ENCODE measurements at places on chromosomes 11 and 22.

GRCh38 chr11:83436855-83437254 lies 150.7 kb upstream of the CCDC90B start:
- no peak for DNase-seq

DNA sequence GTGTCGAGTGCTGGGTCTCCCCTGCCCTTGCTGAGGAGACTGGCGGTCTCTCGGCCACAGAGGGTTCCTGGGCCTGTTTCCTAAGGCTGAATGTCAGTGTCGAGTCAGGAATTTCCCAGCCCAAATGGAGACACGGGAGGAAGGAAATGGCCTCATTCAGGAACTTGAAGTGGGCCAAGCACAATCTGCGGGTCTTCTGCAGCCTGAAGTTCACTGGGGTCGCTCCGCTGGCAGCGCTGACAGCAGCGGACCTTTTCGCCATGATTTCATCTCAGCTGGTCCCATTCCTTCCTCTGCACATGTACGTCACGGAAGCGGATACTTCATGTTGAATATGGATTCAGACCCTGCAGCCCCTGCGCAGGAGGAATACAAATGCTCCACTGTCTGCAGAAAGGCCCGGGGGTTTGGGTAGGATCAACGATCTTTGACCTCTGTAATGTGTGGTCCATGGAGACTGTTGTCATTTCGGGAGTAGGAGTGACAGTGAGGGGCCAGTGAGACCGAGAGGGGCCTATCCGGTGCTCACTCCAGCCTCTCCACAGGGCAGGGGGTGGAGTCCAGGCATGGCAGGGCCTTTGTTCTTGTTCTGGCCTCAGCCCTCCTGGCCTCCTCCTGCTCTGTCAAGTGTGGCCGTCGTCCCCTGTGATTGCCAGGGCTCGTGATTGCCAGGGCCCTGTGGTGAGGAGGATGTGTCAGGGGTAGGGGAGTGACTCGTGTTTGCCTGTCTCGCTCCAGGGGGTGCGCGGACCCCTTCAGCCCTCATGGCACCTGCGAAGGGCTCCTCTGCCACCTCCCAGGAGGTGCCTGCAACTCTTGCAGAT lies 402.3 kb downstream of the TBC1D22A start:
- no peak for DNase-seq

GRCh38 chr11:102204174-102204573 lies 93.9 kb downstream of the YAP1 start:
- no peak for DNase-seq

GRCh38 chr11:105324156-105324555 lies 184.6 kb upstream of the CARD18 start:
- DNase-seq, result no peak

- DNase-seq, result no peak
Observed at GRCh38 chr11:2679011-2679676, 20.6 kb downstream of the KCNQ1OT1 start.

DNA sequence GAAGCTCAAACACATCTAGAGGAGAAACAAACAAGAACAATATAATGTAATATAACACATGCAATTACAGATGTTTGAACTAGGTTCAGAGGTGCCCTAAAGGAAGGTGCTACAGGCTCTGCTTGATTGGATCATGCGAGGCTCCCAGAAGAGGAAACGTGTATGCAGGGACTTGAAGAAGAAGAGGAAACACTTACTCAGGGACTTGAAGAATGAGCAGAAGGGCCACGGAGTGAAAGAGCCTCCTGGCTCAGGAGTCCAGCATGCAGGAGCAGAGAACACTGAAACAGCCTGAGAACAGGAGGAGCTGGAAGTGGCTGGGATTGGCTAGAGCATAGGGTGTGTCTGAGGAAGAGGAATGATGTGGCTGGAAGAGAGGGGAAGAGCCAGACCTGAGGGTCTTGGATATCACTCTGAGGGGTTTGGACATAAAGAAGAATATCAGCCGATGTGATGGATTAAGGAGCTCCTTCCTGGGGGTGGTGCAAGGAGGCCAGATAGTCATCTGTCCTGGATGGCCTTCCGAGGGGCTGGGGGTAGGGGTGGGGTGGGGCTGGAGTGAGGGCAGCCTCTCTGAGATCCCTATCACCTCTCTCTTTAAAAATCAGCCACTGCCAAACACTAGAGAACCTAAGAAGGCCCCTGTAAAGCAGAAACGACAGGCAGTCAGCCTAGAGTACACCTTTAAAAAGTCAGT lies 16.8 kb downstream of the FZD4 start:
- DNase-seq, result no peak

DNA sequence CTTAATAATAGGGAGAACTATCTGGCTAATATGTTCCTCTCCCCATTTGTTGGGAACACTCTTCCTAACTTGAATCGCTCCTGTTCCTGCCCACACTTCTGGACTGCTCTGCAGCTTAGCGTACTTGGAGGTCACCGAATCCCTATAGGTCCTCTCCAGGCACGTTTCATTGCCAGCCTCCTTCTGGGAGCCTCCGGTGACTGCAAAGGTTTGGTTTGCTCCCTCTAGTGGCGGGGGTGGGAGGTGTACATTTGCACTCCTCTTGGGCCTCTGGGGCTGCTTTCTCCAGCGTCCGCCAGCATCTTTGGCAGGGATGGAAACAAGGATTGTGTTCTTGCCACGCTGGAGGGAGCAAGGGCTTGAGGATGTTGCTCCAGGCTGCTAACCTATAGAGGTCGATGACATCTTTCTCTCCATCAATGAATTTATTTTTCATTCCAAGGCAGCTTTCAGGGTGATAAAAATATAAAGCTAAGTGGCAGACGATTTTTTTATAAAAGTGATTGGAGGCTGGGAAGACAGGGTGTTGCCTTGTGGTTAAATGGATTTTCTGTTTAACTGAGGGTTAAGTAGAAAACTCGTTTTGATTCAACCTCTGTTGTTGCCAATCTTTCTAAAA lies 48.7 kb downstream of the TSPAN18 start:
- DNase-seq, result no peak

- DNase-seq, result no peak
Observed at GRCh38 chr22:49701380-49702067, 126.1 kb downstream of the BRD1 start.

DNA sequence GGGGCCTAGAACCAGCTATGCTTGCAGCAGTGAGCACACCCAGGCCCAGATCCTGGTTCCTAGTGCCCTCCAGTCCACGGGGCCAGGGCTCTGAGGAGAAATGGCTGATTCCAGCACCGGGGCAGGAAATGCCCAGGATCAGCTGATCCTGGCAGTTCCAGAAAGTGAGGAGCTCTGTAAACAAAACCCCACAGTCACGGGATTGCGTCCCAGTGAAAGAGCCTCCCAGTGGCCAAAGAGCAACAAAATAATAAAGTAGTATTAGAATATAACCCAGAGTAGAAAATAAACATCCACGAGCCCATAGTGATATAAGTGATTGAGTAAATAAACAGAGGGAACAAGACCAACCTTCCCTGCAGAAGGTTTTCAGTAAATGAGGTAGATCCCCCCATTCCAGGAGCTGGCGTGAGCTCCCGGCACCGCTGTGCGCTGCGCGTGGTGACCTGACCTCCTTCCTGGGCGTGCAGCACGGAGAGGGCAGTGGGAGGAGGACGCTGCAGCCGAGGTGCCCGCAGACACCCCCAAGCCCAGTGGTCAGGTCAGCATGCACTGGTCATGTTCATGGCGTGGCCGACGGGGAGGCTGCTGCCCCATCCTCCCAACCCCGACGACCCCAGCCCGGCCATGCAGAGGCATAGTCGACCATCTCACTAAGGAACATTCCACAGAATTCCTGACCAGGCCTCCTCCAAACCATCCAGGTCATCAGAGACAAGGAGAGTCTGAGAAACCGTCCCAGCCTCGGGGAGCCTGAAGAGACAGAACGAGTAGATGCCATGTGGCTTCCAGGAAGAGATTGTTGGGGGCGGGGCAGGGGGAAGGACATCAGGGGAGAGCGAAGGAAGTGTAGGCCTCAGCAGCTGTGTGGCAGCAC lies 19.8 kb downstream of the PTDSS2 start:
- DNase-seq, result no peak

- DNase-seq, result peak; percentile 77
Observed at GRCh38 chr11:65110354-65110861, 1.3 kb upstream of the TM7SF2 start.

DNA sequence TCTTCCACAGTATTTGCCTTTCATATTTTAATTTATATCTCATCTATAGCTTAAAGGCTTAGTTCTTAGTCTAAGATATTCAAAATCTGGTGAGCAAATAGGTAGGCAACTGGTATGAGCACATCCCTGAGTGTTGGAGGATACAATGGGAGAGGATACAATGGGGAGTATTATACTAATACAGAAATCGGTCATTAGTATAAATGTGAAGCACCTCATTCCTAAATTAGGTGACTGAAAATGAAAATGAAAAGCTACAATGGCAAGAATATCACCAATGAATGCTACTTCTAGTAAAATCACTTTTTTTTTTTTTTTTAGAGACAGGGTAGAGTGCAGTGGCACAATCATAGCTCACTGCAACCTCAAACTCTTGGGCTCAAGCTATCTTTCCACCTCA lies 21.0 kb downstream of the ENTHD1 start:
- peak; percentile 41 for DNase-seq

DNA sequence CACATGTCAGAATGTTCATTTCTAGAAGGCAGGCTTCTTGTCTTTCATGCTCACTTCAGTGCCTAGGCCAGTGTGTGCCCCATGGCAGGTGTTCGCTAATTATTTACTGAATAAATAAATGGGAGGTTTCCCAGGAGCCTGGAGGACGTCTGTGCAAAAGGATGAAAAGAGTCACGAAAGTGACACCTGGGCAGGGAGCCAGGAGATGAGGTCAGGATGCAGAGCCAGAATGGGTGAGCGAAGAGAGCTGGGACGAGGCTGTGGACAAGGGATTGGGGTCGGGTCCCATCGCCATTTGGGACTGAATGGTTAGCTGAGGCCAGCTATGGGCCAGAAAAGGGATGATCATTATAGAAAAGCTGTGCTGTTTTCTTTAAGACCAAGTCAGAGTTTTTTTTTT lies 560.4 kb downstream of the TBC1D22A start:
- no peak for DNase-seq

- DNase-seq, result no peak
Observed at GRCh38 chr22:49212466-49212865, 615.2 kb downstream of the BRD1 start.

DNA sequence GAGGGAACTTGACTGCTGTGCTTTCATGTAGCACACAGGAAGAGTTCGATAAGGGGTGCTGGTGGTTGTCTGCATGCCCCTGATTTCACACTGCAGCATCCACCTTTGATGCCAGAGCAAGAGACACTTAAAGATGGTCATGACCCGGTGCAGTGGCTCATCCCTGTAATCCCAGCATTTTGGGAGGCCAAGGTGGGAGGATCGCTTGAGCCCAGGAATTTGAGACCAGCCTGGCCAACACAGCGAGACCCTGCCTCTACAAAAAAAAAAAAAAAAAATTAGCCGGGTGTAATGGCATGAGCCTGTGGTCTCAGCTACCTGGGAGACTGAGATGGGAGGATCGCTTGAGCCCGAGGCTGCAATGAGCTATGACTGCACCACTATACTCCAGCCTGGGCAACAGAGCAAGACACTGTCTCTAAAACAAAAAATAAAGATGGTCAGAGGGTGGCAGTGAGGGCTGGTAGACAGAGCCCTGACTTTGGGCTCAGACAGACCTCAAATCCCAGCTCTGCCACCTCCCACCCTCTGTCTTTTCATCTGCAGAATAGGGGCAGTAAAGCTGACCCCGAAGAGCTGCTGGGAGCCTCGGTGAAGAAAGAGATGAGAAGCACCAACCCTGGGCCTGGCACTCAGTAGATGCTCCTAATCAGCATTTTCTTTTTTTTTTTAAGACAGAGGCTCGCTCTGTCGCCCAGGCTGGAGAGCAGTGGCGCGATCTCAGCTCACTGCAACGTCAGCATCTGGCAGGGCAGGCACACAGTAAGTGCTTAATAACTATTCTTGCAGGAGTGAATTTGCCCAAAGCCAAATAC lies 17.7 kb downstream of the VWCE start:
- no peak for DNase-seq

DNA sequence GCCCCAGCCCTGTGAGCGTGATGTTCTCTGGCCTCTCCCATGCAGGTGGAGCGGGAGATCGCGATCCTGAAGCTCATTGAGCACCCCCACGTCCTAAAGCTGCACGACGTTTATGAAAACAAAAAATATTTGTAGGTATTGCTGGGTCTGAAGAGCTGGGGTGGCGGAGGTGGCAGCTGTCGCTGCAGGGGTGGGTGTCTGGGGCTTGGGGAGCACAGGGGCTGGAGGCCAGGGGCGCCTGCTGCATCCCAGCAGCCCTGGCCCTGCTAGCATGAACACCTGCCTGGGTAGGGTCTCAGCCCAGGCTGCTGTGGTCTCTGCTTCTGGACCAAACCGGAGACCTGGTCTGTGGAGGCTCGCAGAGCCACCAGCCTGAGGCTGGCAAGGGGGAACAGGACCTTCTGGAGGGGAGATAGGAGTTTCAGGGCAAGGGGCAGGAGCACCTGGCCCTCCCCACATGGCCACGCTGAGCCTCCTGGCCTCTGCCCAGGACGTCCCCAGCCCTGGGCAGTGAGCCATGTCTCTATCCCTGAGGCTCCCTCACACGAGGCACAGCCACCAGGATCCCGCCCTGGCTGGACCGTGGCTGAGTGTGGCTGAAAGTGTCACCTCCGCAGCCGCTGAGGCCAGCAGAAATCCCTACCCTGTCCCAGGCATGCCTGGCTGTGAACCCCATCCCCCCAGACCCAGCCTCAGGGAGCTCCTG lies 48.2 kb downstream of the MOB2 start:
- no peak for DNase-seq

- no peak for DNase-seq
Observed at GRCh38 chr11:112085822-112086421, 634 bp downstream of the TIMM8B start.

GRCh38 chr22:25206998-25207397 lies 7.3 kb downstream of the CRYBB3 start:
- no peak for DNase-seq

DNA sequence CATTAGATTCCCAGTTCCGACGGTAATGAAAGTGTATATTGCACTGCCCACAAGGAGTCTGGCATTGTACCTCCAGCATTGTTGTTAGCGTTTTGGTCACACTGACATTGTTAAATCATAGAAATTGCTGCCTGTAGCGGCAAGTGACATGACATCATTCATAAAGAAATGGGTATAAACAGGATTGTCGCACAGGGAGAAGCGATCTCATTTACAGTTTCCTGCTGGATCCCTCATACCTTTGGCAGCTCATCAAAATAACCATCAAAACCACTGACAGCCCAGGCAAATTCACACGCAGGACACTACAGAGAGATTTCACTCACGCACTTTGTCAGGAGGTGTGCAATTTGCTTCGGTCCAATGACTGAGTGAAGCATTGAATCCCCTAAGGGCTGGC lies 3.5 kb downstream of the HTR3B start:
- no peak for DNase-seq
